ENCODE measurements at places on chromosomes 5 and 9.

GRCh38 chr9:121814594-121814993, 163.2 kb downstream of the DAB2IP start:
- no peak for DNase-seq

DNA sequence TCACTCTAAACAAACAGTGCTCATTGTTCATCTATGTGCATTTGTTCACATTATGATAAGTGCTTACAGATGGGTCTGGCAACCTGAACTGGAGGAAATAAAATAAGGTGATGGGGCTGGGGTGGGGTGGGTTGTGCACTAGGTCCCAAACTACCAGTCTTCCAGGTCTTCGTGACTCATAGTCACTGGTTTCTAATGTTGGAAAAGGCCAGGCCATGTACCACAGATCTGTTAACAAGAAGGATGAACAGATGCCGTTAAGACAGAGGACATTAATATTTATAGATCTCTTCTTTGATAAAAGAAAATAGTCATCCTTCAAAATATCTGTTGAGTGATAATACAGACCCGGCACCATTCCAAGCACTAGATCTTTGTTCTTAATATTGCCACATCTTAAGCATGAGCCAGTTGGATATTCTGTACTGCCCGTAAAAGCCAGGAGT, 71.4 kb upstream of the STARD4 start:
- no peak for DNase-seq

DNA sequence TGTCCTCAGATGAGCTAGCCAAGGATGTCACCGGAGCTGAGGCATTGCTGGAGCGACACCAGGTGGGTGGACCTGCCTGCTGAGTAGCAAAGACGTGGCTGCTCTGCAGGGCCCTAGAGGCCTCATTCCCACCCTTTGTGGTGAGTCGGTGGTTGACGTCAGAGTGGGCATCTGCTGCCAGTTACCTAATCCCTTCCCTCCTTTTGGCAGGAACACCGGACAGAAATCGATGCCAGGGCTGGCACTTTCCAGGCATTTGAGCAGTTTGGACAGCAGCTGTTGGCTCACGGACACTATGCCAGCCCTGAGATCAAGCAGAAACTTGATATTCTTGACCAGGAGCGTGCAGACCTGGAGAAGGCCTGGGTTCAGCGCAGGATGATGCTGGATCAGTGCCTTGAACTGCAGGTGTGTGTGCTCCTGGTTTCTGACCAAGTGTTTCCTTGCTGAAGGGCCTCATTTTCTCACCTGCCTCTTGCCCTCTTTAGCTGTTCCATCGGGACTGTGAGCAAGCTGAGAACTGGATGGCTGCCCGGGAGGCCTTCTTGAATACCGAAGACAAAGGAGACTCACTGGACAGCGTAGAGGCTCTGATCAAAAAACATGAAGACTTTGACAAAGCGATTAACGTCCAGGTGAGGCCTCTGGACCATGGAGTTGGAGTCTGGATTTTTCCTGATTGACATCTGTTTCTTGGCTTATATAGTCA, 48.9 kb downstream of the DYNC2I2 start:
- no peak for DNase-seq

GRCh38 chr5:151234476-151235238, 10.8 kb upstream of the CCDC69 start:
- DNase-seq, result no peak

GRCh38 chr5:133347039-133347438, 265.3 kb downstream of the FSTL4 start:
- no peak for DNase-seq

DNA sequence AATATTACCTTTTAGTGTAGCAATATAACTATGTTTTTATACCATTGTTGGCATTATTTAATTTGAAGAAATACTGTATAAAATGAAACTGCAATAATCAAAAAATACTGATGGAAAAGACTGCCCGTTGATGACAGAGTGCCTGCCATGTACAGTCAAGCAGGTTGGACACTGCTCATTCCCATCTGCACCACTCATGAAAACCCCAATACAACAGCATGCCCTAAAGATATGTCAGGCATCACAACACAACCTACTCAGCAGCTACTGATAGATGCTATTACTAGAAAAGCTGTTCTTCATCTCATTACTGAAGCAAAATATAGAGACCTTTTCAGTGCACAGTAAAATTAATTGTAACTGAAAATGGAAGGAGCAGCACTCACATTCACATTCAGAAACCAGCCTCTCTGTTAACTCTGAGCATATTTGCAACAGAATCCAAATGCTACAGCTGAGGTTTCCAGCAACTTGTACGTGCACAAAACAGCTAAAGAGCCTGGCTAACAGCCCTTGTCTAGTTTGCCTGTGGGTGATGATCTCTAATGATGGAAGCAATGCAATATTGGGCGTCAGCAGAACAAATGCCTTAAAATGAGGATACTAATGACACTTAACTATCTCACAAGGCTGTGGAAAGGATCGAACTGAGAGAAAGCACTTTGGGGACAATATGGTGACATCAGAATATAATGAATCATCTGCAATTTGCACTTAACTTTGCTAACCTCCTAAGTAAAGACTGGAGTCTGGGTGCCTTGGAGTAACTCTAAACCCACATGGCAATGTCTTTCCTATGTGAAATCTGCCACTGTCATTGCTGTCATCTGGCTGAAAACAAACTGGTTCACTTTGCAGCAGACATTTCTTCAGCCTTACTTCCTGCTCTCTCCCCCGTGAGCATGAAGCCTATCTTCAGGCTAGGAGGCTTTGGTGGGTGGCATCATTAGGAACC, 195.3 kb upstream of the RASEF start:
- DNase-seq, result no peak

DNA sequence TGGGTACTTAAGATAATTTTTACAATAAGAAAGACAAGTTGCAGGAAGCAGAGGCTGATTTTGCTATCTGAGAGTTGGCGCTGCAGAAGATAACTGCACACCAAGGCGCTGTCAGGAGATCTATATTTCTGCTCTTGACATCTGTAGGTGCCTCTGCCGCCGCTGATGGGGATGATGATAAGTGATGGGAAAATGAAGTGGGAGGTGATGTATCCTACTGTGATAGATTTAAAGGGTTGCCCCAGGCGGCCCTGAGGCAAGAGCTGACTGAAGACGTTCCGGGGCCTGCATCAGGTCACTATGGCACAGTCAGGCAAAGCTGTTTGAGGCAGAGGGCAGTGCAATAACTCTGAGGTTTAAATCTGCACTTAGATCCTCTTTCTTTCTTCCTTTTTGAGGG, 78.1 kb downstream of the SNCAIP start:
- DNase-seq, result no peak
